ENCODE measurements at places on chromosomes 5 and 9.
A peak's percentile ranks its signal among the peaks of the same experiment; 100 is the strongest.

- no peak for DNase-seq
Measured at GRCh38 chr9:133786371-133786753, 48.2 kb upstream of the SARDH start.

DNA sequence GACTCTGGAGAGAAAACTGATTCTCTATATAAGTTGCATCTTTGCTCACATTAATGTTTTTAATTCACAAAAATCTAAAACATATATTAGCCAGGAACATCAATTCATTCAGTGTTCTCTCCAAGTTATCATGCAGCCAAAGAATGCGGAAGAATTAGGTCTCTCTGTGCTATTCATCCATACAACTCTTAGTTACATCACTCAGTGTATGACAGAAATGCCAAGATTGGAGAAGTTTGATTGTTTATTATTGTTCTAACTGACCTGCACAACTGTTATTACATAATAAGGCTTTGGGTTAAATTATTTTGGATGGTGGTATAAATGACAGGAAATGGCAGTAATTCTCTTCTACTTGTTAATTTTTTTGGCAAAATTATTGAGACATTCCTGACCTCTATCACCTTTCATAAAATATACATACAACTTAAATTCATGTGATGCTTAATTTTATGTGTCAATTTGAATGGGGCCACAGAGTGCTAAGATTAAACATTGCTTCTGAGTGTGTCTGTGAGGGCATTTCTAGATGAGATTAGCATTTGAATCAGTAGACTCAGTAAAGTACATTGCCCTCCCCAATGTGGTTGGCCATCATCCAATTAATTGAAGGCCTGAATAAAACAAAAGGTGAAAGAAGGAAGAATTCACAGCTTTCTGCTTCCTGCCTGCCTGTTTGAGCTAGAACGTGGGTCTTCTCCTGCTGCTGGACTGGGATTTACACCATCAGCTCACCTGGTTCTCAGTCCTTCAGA lies 70.2 kb downstream of the NR2F1-AS1 start:
- no peak for DNase-seq

DNA sequence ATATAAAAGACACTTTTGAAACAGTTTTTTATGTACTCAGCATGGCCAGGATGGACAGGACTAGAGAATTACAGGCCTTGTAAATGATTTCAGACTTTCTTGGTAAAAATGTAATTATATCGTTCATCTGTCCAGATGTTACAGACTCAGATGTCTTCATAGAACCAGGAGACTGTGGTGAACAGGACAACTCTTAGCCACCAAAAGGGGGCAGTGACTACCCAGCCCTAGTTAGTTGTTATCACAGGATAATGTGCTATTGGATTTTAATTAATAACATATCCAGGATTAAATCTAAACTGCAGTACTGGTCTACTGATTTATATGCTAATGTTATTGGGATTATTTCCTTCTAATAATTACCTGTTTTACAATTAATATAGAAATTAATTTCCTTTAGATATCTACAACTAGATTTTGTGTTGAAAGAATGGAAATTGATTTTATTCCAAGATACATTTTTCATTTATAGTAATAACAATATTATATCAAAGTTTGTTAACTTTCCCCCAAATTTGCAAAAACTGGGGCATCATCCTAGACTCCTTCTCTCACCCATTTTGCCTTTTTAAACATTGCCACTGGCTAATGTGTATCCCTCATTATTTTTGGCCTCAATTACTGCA lies 99.4 kb downstream of the MTREX start:
- no peak for DNase-seq

GRCh38 chr9:117821954-117822353 lies 117.8 kb downstream of the TLR4 start:
- DNase-seq = no peak

DNA sequence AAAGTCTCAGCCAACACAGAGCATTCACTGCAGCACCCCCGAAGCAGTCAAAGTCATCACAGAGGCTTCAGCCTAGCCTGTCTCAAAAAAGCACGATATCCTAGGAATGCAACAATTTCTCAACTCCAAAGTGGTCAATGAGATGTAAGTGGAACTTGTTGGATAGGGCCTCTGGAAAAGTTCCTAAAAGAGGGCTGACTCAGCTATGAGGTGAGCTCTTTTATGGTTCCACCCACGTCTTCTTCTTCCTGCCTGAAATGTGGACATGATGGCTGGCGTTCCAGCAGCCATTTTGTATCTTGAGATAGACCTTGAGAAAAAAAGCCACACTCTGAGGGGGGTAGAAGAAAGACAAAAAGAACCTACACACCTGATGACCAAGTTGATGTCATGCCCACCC lies 32.5 kb upstream of the TRIO start:
- peak; percentile 80 for DNase-seq

Measured in RCC 7860 (cell line).